Fibroblast of lung (primary cell): ENCODE measurements at places on chromosomes 3 and 15. TPM values are rescaled to one million over a fixed set of nuclear protein-coding genes. Genes with fewer than 3 reads are reported as not detected.

GRCh38 chr3:13420831-13421765 lies 976 bp upstream of the NUP210 start:
- no peak for DNase-seq

SPATA12 gene
- not detected in 2 replicates for total RNA-seq

DNA sequence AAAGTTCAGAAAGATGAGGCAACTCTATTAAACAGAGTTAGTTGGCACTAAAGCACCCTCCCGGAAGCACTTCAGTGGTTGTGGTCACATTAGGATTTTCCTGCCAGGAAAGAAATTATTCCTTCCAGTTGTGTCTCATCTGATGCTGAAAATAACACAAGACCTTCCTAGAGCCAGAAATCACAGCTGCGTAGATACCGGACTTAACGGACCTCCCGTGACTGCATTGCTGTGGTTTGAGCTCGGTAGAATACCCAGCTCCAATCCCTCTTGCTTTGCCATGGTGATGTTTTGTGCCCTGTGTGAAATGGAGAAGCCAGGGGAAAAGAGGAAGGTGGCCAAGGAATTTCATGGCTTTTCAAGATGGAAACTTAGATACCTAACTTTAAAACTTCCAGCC lies 215.0 kb upstream of the IGF1R start:
- peak; percentile 61 for DNase-seq

CLDN16 gene
- under 0.01 and 0.33 TPM in 2 replicates for total RNA-seq

EXOG gene
- total RNA-seq: 8.0 and 14.2 TPM in 2 replicates

DNA sequence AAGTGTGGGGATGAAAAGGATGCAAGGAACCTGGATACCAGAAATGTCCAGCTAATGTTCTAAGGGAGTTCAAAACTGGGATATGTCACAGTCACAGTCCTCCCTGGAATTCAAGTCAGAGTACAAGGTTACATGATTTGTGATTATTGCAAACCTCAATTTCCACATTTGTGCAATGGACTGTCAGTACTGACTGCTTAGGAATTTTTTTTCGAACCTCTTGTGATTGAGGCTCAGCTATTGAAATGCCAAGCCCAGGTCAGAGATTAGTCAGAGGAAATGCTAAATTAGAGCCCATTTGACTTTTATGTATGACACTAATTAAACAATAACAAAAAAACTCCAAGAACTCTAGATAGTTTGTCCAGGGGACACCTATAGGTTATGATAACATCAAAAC lies 210.2 kb downstream of the THSD4 start:
- DNase-seq: no peak

TMCO5A gene
- not detected in 2 replicates for total RNA-seq

DNA sequence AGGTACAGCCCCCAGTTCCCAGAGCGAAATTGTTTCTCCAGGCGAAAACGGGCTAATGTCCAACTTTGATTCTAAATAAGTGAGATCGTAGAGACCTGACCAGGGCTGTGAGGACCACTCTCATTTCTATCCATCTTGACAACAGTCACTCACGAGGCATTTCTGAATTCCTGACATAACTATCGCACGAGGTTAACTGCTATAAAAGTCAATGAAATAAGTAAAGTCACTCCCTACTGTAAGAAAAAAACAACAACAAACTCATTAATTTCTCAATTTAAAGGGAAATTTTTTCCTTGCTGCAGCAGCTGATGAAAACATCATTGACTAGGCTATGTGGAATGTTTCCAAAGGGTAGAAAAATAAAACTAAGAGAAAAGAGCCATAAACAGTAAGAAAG lies 69.1 kb downstream of the GREM1 start:
- DNase-seq: no peak

DNA sequence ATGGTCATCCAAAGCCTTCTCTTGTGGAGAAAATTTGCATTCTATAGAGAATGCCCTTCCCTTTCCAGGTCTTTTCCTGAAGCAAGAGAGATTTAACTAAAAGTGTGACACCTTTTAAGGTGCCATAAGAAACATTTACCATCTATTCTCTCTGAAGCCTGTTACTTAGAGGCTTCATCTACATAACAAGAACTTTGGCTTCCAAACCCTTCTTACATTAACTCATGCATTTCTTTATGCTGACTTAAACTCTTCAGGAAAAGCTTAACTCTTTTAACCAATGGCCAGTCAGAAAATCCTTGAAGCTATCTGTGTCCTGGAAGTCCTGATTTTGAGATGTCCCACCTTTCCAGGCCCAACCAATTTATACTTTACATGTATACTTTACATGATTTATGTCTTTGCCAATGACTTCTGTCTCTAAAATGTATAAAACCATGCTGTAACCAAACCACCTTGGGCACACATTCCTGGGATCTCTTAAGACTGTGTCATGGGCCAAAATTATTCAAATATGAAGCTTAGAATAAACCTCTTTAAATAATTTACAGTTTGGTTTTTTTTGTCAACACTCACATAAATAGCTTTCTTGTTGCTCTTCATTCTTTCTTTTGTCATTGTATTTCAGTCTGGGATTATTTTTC lies 472.6 kb upstream of the NECTIN3 start:
- peak; percentile 6 for DNase-seq
